Naive thymus-derived CD8-positive, alpha-beta T cell (primary cell): ENCODE measurements at places on chromosomes 4 and X. TPM values are rescaled to one million over a fixed set of nuclear protein-coding genes. Genes with fewer than 3 reads are reported as not detected.

The CCDC160 gene
- not detected for polyA plus RNA-seq

The RASL11B gene
- polyA plus RNA-seq: 0.15 TPM

The ADAMTS3 gene
- polyA plus RNA-seq: not detected

The ARHGAP36 gene
- polyA plus RNA-seq: not detected

- peaks cover 33% of the 10 kb centered on the region for H3K36me3 ChIP-seq
- no peak for DNase-seq
- peaks cover 11% of the 10 kb centered on the region for H3K4me1 ChIP-seq
- no peak overlapping the region for H3K27ac ChIP-seq
- no peak overlapping the region for H3K4me3 ChIP-seq
- H3K27me3 ChIP-seq: no peaks in the 10 kb centered on the region
Measured at GRCh38 chr4:55509266-55509665, 37.4 kb downstream of the CLOCK start.

DNA sequence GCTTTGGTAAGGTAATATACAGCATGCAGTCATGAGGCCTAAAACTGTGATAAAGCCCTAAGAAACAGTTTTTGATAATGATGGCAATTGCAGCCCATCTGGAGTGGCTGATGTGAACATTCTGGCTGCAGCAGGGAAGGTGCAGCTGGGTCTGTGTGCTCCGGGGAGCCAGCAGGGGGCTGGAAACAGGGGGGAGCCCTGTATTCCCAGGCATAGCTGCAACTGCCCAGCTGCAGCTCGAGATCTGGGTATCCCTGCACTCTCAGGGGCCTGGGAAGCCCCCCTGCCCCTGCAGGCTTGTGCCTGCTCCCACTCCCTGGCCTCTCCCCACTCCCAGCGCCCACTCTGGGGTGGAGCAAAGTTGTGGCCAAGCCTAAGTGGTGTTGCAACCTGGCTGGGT is 95.6 kb downstream of the RRAGB start:
- no peaks in the 10 kb centered on the region for H3K27me3 ChIP-seq
- no peaks in the 10 kb centered on the region for H3K36me3 ChIP-seq
- no peak for DNase-seq
- H3K4me1 ChIP-seq: no peaks in the 10 kb centered on the region
- no peak overlapping the region for H3K4me3 ChIP-seq

- peak overlapping the region; percentile 28 for H3K27ac ChIP-seq
- H3K4me3 ChIP-seq: peak overlapping the region; percentile 61
- no peak for DNase-seq
- H3K4me1 ChIP-seq: peaks cover 30% of the 10 kb centered on the region
Measured at GRCh38 chr4:2402048-2402842, 16.2 kb downstream of the ZFYVE28 start.

DNA sequence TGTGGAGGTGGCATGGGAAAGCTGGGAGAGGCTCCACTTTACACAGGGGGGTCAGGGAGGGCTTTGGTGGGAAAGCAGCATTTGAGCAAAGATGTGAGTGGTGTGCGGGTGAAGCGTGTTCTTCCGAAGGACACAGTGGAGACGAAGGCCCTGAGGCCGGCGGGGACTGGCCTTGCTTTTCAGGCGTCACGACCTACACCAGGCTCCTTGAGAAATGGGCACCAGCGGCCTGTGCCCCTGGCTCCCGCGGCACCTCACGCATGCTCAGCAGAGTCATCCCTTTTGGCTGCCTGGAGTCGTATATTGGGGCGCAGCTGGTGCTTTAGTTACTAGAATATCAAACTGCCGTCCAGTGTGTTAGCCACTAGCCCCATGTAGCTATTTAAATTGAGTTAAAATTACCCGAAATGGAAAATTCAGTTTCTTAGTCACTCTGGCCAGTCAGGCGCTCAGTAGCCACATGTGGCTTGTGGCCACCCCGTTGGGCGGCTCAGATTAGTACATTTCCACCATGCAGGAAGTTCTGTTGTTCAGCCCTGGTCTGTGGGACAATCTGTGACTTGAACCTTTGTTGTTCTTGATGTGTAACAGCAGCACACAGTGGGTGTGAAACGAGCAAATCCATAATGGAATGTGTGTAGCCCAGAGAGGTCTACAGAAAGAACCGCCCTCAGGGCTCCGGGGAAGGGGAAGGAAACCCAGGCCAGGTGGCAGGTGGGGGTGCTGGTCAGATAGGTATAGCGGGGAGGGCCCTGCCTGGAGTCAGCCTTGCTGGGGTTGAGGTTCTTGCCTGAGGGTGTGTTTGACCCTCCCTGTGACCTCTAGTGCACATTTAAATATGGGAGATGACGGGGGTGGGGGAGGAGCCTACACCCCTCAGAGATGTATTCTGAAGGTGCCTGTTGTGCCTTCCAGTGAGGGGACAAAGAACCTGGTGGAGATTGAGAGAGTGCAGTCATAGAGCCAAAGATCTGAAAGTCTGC is 30.4 kb downstream of the TBC1D14 start:
- no peak for DNase-seq
- peak overlapping the region; percentile 93 for H3K27ac ChIP-seq
- peak overlapping the region; percentile 61 for H3K4me3 ChIP-seq
- peaks cover 6% of the 10 kb centered on the region for H3K36me3 ChIP-seq
- no peaks in the 10 kb centered on the region for H3K27me3 ChIP-seq
- peaks cover 91% of the 10 kb centered on the region for H3K4me1 ChIP-seq

DNA sequence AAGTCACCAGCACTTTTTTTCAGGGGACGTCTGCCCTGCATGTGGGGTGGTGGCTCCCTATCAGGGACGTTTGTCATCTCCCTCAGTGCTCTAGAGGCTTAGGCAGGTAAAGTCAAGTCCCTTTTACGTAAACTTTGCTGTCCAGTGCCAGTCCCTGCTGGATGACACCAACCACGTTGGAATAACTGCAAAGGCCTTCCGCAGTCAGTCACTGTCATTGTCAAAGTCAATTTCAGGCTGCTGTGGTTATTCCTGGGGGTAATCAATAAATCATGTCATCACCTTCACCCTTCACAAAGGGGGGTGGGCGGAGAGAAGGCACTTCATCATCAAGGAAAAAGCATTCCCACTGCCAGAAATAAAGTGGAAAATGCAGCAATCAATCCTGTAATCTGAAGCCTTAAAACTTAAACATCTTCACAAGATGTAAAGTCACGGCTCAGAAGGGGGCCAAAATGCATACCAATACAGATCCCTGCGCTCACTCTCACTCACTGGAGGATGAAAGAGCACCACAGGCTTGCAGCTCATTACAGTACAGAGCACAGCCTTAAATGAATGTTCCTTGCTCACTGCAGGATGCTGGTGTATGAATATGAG is 56.2 kb downstream of the CLDN22 start:
- DNase-seq: no peak
- peaks cover 32% of the 10 kb centered on the region for H3K36me3 ChIP-seq
- H3K27me3 ChIP-seq: no peaks in the 10 kb centered on the region
- H3K4me3 ChIP-seq: no peak overlapping the region
